ENCODE measurements at places on chromosomes 3 and 15. TPM values are rescaled to one million over a fixed set of nuclear protein-coding genes. Genes with fewer than 3 reads are reported as not detected.
A peak's percentile ranks its signal among the peaks of the same experiment; 100 is the strongest.

SYNPR gene
- not detected for total RNA-seq

ANKRD34C gene
- not detected for total RNA-seq

- H3K36me3 ChIP-seq: no peaks in the 10 kb centered on the region
- no peaks in the 10 kb centered on the region for H3K27me3 ChIP-seq
- no peak overlapping the region for H3K4me3 ChIP-seq
Measured at GRCh38 chr3:156837115-156837514, 11.0 kb downstream of the LEKR1 start.

DNA sequence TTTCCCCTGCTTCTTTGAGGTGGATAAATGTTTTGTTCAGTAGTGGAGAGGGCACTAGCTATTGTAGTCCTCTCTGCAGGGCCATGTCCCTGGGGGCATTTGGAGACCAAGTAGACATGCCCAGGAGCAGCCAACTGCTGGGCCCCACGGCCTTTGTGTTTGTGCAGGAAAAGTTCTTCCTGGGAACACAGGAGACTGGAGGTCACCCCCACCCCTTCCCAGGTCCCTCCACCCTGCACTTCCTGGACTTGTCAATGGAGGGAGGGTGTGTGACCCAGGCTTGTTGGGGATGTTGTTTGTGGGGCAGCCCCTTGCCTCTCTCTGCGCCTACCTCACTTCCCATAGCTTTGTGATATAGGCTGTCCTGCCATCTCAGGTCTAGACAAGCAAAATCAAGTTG is 317.0 kb upstream of the LRRFIP2 start:
- H3K36me3 ChIP-seq: no peaks in the 10 kb centered on the region
- no peak overlapping the region for H3K4me3 ChIP-seq
- no peaks in the 10 kb centered on the region for H3K4me1 ChIP-seq
- H3K27ac ChIP-seq: no peak overlapping the region

DNA sequence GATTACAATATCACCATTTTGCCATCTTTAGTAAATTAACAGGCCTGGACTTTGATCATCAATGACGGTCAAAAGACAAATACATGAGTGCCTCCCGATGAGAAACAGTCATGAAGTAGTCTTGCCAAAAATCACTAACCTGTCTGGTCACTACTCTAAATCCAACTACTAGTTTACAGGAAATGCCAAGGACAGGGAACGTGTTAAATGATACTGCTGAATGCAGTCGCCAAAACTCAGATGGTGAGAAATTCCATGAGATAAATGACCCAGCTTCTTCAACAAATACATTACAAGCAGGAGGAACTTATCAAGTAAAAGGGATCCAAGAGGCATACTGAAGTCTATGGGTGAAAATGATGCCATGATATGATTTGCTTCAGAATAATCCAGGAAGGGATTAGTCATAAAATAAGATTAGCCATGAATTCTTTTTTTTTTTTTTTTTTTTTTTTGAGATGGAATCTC is 35.8 kb upstream of the ATP13A3 start:
- H3K4me3 ChIP-seq: no peak overlapping the region
- no peak overlapping the region for H3K27ac ChIP-seq
- H3K4me1 ChIP-seq: peaks cover 10% of the 10 kb centered on the region
- H3K36me3 ChIP-seq: no peaks in the 10 kb centered on the region

RAD51 gene
- 87.3 TPM for total RNA-seq

DNA sequence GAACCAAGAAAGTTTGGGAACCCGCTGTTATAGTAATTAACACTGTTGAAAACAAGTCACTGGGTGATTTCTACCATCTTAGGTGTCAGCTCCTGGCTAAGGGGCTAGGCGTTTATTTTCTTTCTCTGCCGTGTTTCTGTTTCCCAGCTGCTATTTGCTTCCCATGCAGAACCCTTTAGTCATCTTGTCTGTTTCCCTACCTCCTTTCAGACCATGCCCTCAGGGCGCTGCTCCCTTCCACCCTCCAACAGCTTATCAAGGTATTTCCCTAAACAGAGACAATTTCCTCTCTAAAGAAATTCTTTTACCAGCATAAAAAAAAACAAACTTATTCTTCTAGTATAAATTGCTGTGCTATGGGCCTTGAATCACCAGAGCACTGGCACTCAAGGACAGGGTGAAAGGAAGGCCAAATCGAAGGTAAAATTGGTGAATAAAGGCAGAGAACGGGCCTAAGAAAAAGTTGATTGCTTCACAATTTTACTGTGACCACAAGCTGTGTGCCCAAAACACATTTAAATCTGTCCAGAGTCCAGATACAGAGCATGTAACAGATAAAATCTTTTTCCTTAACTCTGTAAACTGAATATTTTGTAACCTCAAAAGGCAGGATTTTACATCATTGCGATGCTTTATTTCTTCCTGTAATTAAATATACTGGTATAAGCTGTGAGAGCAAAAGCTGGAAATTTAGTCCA is 319.2 kb downstream of the ZNF621 start:
- no peak overlapping the region for H3K4me3 ChIP-seq
- no peaks in the 10 kb centered on the region for H3K4me1 ChIP-seq
- H3K27ac ChIP-seq: no peak overlapping the region
- H3K36me3 ChIP-seq: no peaks in the 10 kb centered on the region
- no peak for DNase-seq

- H3K27me3 ChIP-seq: no peaks in the 10 kb centered on the region
- DNase-seq: no peak
- no peaks in the 10 kb centered on the region for H3K4me1 ChIP-seq
- no peak overlapping the region for H3K4me3 ChIP-seq
Measured at GRCh38 chr15:35182841-35183479, 97.9 kb upstream of the NANOGP8 start.

GRCh38 chr3:42544492-42545283 is 37.1 kb downstream of the SEC22C start:
- H3K4me1 ChIP-seq: no peaks in the 10 kb centered on the region
- H3K36me3 ChIP-seq: peaks cover 9% of the 10 kb centered on the region
- no peak overlapping the region for H3K27ac ChIP-seq
- DNase-seq: no peak
- no peaks in the 10 kb centered on the region for H3K27me3 ChIP-seq

COLQ gene
- 5.3 TPM for total RNA-seq

DNA sequence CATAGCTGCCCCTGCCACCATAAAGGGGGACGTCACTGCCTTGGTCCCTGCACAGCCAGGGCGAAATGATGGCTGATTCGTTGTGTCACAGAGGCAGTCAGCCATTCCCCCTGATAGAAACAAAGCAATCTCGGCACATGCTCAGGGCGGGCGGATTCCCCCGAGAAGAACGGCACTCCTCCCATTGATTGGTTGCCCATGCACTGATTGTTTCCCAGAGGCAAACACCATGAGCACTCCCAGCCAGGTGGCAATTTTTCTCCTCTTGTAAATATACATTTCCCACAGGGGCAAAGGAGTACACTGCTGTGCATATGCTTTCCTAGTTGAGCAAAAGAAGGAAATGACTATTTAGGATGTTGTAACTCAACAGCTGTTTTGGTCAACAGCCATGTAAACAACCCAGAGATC is 56.5 kb downstream of the KY start:
- H3K36me3 ChIP-seq: no peaks in the 10 kb centered on the region
- no peak overlapping the region for H3K27ac ChIP-seq
- H3K4me1 ChIP-seq: no peaks in the 10 kb centered on the region
- H3K4me3 ChIP-seq: no peak overlapping the region
- DNase-seq: no peak

GRCh38 chr3:172972067-172972466 is 169.0 kb downstream of the SPATA16 start:
- no peaks in the 10 kb centered on the region for H3K4me1 ChIP-seq
- no peaks in the 10 kb centered on the region for H3K27me3 ChIP-seq
- H3K27ac ChIP-seq: no peak overlapping the region
- H3K36me3 ChIP-seq: no peaks in the 10 kb centered on the region

DNA sequence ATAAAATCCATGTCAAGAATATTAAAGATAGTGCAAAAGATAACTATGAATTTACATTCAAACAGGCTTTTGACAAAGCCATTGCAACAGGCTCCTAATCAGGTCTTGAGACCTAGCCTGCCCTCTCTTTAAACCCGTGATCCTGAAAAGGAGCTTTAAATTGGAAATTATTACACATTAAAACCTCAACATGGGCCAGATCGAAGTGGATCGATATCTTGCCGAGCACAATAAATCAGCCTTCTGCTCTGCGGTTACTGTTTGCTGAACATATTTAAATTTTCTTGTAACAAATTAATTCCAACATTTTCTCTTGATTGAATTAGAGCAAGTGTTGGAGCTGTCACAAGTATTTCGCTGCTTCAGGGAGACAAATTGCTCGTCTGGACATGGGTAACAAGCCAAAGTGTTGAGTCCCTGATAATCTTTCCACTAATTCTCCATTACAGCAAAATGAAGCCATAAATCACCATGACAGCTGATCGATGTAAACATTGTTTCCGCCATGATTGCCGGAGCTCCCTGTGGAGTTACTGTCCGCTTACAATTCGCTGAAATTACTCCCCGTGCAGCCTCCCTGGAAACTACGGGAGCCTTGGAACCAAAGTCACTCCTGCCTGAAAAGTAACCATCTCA is 47.6 kb downstream of the SHOX2 start:
- H3K27ac ChIP-seq: no peak overlapping the region
- H3K27me3 ChIP-seq: no peaks in the 10 kb centered on the region
- no peak overlapping the region for H3K4me3 ChIP-seq
- DNase-seq: no peak
- no peaks in the 10 kb centered on the region for H3K36me3 ChIP-seq
- H3K4me1 ChIP-seq: no peaks in the 10 kb centered on the region

DNA sequence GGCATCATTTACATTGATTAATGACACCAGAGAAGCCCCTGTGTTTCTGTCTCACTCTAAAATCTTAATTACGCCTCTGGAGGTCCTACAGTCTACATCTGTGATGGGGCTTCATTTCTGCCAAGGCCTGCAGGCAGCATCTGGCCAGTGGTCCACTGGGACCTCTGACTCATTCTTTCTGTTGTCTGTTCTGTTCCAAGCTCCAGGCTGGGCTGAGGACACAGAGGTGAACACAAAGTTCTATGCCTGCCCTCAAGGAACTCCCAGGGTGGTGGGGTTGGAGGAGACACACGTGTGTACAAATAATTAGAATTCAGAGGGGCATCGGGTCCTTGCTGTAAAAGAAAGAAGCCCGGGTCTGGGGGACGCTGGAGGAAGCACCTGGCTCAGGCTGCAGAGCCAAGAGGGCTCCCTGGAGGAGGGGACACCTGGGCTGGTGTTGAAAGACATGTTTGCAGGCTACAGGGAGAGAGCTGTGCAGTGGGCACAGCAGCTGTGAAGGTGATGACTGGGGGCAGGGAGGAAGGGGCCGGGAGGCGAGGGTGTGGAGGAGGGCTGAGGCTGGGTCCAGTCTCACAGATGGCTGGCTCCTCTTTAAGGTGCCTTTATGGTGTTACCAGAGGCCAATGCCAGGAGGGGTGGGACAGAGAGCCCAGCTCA is 103.3 kb upstream of the PRR23E start:
- no peak for DNase-seq
- no peaks in the 10 kb centered on the region for H3K4me1 ChIP-seq
- no peak overlapping the region for H3K27ac ChIP-seq
- H3K36me3 ChIP-seq: no peaks in the 10 kb centered on the region
- H3K4me3 ChIP-seq: no peak overlapping the region
- H3K27me3 ChIP-seq: no peaks in the 10 kb centered on the region

DNA sequence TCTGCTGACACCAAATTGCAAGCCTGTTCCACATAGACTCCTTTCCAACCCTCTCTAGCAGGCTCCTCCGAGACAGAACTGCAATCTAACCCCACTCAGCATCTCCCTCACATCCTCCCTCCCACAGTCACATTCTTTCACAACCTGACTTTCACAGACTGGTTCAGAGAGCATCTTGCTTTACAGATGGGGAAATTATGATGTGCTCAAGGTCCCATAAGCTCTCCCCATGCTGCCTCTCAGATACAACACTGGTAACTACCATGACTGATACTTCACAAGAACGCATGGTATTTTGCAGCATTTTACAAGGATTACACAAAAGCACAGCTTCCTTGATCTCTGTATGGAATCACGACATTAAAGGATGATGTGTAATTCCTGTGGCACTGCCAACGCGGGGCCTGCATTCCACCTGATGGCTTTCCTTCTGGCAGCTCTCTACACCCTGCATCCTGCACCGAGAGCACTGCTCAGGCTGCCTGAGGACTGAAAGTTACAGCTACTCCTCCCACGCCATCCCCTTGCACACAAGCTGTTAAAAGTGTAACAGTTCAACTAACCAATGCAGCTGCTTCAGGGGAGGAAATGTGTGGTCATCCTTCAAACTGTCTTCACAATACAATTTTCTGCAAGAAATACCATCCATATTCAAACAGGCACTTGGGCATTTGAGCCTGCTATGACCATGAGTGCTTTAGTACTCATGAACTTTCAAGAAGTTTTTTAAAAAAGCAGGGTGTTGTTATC is 27.6 kb downstream of the TBC1D2B start:
- no peaks in the 10 kb centered on the region for H3K27me3 ChIP-seq
- peaks cover 94% of the 10 kb centered on the region for H3K4me1 ChIP-seq
- H3K36me3 ChIP-seq: peaks cover 73% of the 10 kb centered on the region
- H3K27ac ChIP-seq: peak overlapping the region; percentile 94
- peak; percentile 80 for DNase-seq

DNA sequence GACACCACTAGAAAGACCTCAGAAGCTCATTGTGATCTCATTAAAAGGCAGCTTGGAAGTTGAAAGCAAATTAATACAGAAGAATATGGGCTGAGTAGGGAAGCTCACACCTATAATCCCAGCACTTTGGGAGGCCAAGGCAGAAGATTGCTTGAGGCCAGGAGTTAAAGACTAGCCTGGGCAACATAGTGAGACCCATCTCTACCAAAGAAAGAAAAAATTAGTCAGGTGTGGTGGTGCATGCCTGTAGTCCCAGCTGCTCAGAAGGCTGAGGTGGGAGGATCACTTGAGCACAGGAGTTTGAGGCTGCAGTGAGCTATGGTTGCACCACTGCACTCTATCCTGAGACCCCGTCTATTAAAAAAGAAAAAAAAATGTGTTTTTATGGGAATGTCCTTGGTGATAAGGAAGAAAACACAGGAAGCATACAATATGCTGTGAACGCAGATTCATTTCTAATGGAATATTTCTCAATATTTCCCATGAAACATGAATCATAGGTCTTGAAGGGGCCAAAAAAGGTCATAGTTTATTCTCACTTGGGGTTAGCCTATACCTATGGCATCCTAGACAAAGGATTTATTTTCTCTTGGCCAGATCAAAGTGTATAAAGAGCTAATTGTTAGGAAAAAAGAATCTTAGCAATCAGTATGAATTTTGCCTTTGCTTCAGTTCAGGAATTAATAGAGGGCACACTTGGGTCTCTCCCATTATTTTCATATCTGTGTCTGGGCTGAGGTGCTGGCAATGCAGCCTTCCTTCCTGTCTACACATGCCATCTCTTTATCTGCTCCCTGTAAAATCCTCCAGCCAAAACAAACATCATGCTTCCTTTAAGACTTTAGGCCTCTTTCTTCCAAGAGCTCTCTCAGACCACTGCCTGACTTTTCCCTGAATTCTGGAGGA is 98.2 kb downstream of the FNDC3B start:
- peaks cover 9% of the 10 kb centered on the region for H3K36me3 ChIP-seq
- H3K27me3 ChIP-seq: no peaks in the 10 kb centered on the region

POTEB gene
- not detected for total RNA-seq

DNA sequence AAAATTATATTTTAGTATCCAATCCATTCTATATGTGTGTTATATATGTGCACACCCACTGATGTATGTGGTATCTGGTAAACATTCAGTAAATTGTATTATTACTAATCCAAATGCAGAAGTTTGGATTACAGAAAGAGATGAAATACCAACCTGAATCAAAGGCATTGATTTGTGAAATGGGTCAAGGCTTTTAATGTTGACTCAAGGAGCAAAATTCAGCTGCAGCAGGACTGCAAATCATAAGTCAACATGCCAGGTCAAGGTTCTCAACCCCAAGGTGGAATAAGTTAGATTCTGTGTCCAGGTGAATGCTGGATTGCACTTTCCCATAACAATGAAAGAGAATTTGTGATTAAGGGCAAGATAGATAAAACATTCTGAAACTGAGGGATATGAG is 190.7 kb downstream of the GAP43 start:
- no peaks in the 10 kb centered on the region for H3K36me3 ChIP-seq
- DNase-seq: no peak
- peaks cover 21% of the 10 kb centered on the region for H3K27me3 ChIP-seq
- no peaks in the 10 kb centered on the region for H3K4me1 ChIP-seq
- H3K4me3 ChIP-seq: no peak overlapping the region
